ENCODE measurements at places on chromosomes 7 and 10.

DNA sequence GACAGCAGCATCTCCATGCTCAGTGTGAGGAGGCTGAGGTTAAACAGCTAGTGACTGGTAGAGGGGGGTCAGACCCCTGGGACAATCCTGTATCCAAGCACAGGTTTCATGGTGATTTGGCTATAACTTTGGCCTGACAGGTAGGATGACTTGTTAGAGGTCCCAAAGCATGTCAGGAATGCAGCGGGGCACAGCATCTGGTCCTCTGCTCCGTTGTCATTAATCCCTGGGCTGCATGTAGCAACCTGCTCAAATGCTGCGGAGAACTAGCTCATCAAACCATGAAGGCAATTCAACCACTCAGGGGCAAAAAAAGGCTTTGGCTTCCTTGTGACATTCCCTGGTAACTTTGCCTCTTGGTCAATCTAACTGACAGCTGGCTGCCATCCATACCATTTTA, 26.8 kb downstream of the WNT2 start:
- no peak for DNase-seq

DNA sequence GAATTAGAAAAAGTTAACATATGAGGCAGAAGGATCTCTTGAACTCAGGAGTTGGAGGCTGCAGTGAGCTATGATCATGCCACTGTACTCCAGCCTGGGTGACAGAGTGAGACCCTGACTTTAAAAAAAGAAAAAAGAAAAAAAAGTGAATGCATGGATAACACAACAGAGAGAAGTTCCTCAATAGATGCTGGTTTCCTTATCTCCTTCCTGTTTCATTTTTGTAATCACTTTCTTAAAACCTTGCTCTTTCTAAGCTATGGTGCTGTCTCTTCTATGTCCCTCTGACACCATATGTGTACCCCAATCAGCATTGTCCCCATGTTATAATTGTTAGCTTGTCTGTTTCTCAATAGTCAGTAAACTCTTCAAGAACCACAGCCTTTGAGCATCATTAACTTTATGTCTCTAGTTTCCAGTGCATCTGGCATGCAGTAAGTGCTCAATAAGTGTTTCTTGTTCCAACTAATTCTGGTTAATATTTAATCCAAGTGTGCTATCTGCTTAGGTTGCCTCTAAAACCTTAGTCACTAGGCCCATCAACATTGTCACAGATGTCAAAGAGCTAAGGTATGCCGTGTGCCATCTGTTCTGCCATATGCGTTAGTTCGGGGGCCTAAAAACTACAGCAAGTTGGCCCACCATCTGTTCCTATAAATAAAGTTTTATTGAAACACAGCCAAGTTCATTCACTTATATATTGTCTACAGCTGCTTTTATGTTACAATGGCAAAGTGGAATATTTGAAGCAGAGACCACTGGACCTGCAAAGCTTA, 36.2 kb downstream of the MPP7 start:
- DNase-seq = no peak

DNA sequence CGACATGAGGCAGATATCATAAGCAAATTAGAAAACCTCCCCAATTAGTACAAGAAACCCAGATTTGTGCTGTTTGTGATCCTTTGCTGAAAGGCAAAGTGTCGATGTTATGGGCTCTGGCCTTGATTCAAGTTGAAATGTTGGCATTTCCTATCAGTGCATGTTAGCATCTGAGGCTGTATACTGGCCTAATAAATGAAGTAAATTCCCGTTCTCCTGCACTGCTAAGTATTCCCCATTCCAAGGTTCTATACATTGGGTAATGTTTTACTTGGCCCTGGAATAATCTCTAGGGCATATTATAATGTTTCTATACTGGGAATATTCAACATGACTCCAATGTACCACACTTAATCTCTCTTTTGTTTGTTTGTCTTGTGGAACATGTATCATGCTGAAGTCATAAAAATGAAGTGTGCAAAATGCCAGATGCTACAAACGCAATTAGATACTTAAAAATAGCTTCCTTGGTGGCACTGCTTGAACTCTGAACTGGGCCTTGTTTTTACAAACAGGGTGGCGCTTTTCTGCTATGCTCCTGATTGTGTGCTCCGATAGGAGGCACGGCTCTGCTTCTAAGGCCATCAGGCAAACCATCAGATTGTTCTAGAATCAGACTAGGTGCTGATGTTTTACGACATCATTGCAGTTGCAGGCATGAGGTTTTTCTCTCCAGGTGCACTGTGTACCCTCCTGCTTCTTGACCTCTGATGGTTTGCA, 156.7 kb upstream of the TCF7L2 start:
- no peak for DNase-seq

GRCh38 chr10:50554995-50555568, 68.7 kb downstream of the SGMS1 start:
- DNase-seq = no peak

GRCh38 chr10:43204042-43204942, 62.6 kb downstream of the RASGEF1A start:
- DNase-seq = no peak

DNA sequence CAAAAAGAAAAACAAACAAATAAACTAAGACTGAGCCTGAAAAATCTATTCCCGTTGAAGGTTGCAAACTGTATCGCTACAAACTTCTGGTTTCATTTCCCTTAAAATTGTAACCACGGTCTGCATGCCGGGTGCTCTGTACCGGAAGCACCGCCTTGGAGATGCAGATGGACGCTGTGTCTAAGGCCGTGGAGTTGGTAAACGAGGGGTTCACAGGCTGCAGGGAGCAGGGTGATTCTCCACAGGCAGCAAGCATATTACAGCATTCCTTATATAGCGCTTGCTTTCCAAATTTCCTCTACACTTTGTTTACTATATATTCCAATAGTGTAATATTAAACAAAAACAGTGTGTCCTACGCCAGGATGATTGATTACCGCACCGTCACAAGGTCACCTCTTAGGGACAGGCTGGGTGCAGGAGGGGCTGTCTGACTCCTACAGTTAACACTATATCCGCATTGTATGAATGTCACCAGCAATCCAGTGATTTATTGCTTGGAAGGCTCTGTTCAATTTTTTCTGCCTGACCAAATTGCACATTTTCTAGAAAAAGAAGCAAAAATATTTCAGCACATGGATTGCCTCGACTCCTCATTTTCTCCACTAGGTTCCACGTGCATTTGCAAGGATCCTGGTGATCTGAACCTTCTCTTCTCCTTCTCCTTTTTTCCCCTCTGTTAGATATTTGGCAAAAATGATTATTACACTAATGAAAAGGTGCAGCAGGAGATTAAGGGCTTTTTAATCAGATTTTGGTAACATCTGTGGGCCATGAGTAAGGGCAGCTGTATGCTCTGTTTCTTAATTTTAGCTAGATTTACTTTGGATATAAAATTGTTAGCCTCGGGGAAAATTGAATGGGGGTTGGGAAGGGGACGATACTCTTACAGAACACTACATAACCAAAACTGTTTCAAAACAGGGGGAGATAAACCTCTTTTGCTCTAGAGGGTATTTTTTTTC, 325.8 kb upstream of the MGMT start:
- DNase-seq = no peak

DNA sequence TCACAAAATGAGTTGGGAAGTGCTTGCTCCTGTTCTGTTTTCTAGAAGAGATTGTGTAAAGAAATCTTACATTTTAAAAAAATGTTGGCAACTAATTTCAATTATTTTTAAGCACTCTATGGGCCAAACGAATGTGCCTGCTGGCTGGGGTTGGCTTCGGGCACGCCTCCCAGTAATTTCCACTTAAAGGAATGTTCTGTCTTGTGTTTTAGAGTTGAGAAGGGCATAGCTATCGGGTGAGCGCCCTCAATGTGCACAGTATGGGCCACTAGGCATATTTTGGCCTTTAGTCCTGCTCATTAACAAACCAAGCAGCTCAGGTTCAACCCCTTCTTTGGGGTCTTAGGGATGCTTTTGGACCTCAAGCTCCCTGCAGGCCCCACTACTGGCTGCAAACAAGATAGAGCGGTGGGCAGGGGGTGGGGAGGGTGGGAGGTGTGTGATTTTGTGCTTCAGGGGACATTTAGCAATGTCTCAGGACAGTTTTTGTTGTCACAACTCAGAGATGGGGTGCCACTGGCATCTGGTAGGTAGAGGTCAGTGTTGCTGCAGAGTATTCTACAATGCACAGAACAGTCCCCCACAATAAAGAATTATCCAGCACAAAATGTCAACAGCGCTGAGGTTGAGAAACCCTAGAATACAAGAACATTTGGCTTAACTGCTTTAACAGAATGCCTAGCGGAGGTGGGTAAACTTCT, 40.7 kb downstream of the TACC2 start:
- DNase-seq = no peak

DNA sequence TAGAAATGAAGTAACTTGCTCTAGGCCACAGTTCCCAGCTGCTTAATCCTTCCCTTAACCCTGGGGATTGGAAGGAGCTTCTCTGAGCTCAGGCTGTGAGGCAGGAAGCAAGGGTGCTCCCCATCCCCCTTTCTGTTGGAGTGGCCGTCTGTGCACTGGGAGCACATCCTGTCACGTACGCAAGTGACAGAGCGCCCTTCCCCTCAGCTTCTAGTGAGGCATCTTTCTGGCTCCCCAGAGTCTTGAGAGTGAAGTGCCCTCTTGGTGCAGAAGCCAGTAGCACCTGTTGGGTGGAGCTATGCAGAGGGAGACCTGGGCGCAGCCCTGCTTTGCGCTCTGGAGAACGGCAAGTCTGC, 47.8 kb downstream of the SHH start:
- no peak for DNase-seq

DNA sequence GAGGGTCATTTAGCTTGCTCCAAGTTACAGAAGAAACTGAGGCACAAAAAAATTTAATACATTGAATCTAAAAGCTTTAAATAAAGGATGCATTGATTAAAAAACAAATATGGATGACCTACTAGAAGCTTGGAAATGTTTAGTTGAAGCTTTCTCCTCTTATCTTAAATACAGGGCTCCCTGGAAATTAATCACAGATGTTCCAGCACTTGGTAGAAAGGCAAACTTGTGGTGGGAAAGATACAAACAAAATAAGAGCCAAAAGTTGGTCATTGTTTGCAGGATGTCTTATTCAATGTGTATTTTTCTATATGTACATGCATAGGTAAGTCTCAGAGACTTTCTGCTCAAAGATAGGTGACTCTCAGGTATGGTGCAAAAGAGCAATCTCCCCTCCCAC, 40.7 kb upstream of the LYZL1 start:
- DNase-seq = no peak

GRCh38 chr7:130216750-130217149, 9.1 kb downstream of the SSMEM1 start:
- DNase-seq = no peak

DNA sequence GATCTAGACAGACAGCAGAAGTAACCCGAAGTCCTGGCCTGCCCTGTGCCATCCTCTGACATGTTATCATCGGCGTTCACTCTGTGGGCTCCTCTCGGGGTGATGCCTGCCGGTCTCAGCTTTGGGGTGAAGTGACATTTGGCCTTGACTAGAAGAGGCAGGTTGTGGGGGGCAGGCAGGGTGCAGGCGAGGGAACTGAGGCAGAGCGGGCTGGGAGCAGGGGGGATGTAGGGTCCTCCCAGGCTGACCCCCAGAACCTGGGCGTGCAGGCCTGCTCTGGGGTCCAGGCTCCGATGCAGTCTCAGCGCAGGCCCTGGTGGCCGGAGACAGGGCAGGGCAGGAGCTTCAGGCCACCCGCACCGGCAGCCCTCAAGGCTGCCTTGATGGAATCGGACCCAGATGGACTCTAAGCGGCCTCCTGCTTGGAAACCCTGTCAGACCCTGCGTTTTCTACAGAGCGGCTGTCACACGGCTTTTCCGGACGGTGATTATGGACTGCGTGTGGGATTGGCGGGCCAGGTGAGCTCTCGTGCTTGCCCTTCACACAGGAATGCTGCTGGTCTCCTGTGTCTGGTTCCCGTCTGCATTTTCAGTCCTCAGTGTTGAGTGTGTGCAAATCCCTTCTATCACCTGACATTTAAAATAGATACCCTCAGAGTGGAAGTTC, 842 bp upstream of the JAKMIP3 start:
- DNase-seq = no peak

Data from glomerular endothelial cell (primary cell).